GM12891 (cell line): ENCODE measurements at places on chromosomes 1 and 21.

DNA sequence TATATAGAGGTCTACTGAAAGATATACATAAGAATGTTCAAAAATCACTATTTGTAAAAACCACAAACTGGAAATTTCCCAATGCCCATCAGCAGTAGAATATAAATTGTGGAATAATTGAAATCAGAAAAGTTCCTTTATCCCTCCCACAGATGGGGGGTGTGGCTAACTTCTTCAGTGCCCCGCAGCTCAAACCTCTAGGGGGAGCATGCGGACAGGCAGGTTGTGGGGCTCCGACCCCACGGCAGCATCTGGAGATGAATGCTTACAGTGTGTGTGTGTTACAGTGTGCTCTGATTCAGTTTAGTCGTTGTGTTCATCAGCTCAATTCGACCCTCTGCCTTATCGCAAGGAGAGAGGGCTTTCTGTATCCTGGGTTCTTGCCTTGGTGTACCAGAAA lies 262.1 kb upstream of the LRRC7 start:
- DNase-seq: no peak

DNA sequence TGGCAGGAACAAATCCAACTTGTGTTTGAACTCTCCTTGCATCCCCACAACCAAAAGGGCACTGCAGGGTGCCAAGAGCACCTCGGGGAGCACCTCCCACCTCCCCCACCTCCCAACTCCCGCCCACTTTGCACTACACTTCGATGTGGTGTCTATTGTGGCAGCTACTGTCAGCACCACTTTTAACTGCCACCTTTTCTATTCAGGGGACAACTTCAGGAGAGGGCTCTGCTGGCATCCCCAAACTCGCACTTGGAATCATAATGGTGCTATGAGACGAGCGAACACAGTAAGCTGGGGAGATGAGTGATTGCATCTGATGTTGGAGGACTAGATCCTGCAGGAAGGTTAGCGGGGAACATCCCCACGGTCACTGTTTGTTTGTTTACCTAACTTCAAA lies 238.2 kb upstream of the PROX1 start:
- DNase-seq: no peak

DNA sequence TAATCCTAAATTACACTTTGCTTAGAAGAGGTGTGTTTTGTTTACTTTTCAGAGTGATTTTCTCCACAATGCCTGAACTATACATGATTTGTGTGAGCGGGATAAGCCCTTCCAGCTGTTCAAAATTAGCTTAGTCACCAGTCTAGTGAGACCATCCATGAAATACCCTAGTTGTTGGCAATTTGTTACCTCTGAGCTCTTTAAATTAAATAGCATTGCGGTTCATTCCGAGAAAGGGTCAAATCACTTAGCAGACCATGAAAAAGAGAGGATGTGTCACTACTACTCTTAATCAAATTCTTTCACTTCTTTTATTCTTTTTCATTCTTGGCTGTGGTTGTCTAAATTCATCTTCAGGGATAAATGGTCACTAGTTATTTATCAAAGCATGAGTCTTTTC lies 11.9 kb upstream of the VAV3 start:
- DNase-seq: no peak

DNA sequence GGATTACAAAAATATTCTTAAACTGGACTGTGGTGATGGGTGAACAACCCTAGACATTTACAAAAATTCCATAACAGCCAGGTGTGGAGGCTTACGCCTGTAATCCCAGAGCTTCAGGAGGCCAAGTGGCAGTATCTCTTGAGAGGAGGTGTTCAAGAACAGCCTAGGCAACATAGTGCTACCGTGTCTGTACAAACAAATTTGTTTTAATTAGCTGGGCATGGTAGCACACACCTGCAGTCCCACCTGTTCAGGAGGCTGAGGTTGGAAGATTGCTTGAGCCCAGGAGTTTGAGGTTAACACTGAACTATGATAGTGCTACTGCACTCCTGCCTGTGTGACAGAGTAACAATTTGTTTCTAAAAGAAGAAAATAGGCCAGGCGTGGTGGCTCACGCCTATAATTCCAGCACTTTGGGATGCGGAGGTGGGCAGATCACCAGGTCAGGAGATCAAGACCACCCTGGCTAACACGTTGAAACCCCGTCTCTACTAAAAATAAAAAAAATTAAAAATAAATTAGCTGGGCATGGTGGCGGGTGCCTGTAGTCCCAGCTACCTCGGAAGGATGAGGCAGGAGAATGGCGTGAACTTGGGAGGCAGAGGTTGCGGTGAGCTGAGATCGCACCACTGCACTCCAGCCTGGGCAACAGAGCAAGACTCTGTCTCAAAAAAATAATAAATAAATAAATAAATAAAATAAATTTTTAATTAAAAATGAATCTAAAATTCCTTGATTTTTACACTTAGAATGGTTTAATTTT lies 37.1 kb downstream of the ARID4B start:
- DNase-seq: no peak
